ENCODE measurements at places on chromosomes 12 and 14.

- peak; percentile 45 for DNase-seq
These were observed 1.4 kb downstream of the CHPT1 start for GRCh38 chr12:101698800-101699347.

- DNase-seq: no peak
These were observed 18.6 kb downstream of the TMEM229B start for GRCh38 chr14:67469954-67470353.

GRCh38 chr14:78451319-78451695 lies 281.1 kb downstream of the NRXN3 start:
- DNase-seq: no peak

DNA sequence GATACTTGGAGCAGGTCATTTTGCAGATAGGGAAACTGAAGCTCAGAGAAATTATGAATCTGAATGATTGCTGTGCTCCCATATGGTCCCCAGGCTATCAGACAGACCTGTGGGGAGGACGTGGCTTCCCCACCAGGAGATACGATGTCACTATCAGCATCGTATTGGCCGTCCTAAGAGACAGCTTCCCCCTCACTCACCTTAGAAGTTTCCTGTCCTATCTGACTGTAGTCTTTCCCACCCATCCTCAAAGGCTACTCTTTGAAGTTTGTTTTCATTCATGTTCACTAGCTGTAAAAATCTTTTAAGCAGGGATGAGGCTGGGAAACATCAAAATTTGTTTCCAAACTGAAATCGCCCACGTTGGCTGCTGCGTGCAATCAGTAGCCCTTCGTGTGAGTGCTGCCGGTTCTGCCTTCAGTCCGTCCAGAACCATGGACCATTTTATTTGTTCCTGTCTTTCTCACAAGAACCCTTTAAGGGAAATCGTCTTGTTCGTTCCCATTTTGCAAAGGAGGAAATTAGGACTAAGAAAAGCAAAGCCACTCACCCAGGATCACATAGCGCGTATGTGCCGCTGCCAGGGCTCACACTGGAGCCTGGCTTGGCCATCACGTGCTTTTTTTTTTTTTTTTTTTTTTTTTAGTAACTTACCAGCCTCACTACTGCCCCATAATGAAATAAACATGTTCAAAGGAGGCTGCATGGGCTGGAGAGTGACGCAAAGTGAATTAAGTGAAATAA lies 1.0 kb upstream of the KDM2B start:
- DNase-seq: peak; percentile 50

DNA sequence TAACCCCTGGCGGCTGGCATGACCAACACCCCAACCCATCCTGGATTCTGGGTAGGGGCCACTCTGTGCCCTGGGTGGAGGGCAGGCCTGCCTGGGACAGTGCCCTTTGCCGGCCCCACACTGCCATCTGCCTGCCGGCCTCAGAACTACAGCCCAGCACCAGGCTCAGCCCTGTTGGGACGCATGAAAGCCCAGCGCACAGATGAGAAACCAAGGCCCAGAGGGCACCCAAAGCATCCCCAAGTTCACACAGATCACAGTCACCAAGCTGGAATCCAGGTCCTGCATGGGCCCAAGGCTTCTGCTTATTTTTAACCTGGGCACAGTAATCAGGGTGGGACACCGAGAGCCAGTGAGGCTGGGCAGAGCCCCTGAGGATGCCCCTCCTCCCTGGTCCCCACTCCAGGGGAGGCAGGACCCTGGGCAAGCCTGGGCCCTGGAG lies 26.2 kb downstream of the RFLNA start:
- DNase-seq: peak; percentile 49

DNA sequence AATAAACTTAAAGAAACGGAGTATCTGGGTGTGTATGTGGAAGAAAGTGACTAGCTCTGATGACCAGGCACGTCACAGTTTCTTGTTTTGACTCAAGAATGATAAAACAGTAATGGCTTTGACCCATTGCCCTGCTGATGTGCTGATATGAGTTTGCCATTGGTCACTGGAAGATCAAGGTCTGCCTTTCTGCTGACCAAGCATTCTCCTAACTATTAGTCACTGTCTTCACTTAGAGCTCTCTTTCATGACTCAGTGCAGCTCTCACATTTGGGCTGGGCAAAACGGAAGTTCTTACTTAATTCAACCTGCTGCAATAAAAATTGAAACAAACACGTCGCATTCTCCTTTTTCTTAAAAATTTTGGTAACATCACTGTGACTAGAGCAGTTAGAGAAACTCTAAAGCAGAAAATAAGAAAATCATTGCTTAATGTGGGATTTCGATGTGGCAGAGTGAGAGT lies 366.7 kb downstream of the BTG1 start:
- no peak for DNase-seq

- DNase-seq: no peak
These were observed 10.0 kb upstream of the DUSP16 start for GRCh38 chr12:12572659-12573058.

GRCh38 chr14:53621433-53621832 lies 335.2 kb downstream of the BMP4 start:
- DNase-seq: no peak

GRCh38 chr14:54349713-54350112 lies 47.1 kb upstream of the CDKN3 start:
- no peak for DNase-seq

DNA sequence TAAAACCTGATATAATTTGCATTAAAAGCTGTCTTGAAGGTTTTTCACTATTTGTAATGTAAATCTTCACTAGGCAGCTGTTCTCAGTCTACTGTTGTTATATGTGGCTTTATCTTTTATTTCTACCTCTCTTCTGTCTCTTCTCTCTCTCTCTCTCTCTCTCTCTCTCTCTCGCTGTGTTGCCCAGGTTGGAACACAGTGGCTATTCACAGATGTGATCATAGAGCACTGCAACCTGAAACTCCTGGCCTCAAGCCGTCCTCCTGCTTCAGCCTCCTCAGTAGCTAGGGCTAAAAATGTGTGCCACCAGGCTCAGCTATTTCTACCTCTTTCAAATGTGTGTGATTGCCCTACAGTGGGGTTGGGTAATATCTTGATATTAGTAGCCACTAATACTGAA lies 21.1 kb downstream of the FUT8 start:
- no peak for DNase-seq

GRCh38 chr12:709455-710020 lies 42.8 kb upstream of the WNK1 start:
- no peak for DNase-seq

- DNase-seq: peak; percentile 23
These were observed 669 bp upstream of the KCNK13 start for GRCh38 chr14:90060965-90061684.

DNA sequence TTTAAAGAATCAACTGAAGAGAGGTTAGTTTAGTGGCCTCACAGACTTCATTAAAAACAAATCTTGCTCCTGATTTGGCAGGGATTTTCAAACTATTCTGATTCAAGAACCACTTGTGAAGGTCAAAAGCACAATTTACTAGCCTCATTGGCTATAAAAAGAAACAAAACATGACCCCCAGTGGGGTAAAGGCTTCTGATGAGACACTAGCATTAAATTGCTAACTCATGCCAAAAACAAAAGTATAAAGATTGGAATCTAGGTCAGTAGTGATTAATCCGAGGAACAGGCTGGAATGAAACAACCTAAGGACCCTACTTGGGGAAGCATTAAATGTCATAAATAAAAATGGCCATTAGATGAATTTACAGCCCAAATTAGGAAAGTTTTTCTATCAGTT lies 312.3 kb downstream of the PAWR start:
- DNase-seq: no peak

DNA sequence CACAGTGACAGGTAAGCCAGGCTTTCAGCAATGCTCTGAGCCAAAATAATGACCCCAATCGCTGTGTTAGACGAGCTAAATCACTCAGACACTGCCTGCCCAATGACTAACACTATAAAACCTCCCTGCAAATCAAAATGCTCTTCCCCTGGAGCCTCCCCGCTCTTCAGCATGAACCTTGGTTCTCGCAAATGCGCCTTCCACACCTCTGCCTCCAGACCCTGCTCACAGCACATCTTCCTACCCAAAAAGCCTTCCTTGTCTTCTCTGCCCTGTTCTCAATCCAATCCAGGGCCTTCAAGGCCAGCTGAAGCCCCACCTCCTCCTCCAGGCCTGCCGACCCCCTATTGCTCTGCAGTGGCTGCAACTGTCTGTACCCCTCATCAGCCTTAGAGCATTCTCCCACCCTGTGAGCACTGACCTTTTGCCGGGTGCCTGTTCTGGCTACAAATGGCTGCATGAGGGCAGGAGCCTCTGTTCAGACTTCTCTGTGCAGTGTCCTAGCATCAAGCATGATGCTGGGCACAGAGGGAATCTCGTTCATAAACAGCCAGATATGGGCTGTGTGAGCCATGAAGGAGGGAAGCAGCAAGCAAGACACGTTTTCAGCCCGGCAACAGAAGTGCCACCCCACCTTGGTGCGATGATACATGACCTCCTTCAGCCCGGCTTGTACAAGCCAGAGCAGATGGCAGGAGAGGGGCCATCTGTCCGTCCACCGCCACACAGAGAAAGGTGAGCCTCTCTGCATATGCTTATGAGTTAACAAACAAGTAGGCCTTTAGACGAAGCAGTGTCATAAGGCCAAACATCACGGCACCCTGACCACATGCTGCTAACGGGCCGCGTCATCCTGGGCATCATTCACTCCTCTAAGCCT lies 64.5 kb upstream of the DDX11 start:
- no peak for DNase-seq

DNA sequence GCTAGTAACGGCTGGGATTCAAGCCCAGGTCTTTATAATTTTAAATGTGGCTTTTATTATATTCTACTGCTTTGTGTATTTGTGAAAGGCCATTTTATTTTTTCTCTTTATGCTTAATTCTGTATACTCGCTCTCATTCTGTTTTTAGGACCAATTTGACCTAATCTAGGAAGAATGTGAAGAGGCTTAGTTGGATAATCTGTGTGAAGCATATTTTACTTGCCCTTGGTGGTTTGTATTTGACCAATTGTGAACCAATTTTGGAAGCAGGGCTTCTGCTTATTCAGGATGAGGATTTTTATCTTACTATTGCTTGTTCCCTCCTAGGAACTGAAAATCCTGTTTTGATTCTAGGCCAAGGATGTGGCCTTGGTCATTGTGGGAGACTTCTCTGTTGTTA lies 113.1 kb downstream of the TTC6 start:
- no peak for DNase-seq

GRCh38 chr14:35879654-35880249 lies 53.6 kb downstream of the BRMS1L start:
- DNase-seq: peak; percentile 27

DNA sequence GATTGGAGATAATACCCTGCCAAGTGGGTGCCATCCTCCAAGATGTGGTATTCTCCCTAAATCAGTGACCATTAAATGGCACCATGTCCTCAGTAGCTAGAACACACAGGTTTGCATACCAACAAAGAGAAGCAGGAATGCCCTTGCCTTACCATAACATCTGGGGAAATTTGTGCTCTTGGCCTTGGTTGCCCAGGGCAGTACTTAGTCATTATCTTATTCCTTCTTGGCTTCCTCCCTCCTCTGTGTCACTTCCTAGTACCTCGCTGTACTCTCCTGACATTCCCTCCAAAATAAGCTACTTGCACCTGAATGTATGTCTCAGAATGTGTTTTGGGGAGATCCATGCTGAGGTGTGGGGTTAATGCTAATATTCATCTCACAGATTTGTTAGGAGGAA lies 43.4 kb downstream of the GPR65 start:
- DNase-seq: no peak

All from common myeloid progenitor, CD34-positive (primary cell).